ENCODE measurements at places on chromosomes 3 and 15.

DNA sequence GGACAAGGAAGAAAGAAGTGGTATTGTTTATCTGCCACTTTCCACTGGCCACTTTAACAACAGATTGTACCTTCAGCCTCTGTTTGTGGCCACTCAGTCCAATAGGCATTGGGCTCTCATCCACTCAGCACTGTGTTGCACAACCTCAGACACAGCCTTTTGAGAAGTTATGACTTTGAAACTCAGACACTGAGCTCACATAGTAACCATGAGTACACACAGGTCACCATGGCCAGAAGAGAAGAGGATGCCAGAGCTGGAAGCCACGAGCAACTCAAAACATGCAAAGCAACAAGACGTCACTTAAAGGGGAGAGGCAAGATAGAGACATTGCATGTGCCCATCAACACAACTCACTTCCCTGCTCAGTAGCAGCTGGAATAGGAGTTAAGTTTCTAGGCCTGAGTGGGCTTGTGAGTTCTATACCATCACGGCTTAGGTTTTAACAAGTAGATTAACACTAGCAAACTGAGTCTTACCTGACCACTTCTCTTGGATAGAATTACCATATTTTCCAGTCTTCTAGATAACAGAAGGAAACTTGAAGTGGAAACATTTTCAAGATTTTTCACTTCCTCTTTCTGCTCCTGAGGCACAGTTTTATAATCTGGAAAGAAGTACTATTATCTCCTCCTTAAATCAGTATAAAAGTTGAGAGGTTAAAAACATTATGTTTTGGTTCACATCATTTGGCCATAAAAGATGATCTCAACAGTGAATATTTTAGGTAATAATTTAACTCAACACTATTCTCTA lies 103.5 kb downstream of the IMPG2 start:
- DNase-seq, result no peak

DNA sequence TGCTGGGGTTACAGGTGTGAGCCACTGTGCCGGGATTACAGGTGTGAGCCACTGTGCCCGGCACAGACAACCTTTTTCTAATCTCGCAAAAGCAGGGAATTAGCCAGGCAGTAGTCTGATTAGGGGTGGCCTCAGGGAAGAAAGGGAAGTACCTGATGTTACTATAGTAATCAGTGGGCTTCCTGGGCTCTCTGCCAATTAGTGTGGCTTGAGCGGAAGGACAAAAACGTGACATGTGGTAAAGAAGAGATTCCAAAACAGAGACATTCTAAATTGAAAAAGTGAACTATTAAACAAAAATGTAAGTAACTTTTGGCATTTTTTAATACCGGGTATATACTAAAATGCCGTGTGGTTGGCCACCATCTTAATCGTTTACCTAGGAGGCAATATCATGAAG lies 48.1 kb downstream of the CFAP20DC start:
- no peak for DNase-seq

DNA sequence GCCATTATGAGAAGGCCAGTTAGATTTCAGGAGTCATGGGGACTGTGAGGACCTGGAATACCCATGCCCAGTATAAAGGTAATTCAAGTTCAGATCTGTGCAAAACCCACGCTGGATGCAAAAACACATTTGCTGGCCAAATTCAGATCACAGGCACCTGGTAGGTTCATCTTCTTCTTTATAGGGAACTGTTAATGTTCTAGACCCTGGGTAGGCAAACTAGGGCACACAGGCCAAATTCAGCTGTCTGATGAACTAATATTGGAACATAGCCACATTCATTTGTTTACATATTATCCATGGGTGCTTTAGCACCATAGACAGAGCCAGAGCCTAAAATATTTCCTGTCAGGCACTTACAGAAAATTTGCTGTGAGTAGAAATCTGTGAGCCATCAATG lies 241.4 kb downstream of the PTPRG start:
- DNase-seq, result no peak

GRCh38 chr3:102810937-102811336 lies 376.1 kb downstream of the ZPLD1 start:
- DNase-seq, result no peak

DNA sequence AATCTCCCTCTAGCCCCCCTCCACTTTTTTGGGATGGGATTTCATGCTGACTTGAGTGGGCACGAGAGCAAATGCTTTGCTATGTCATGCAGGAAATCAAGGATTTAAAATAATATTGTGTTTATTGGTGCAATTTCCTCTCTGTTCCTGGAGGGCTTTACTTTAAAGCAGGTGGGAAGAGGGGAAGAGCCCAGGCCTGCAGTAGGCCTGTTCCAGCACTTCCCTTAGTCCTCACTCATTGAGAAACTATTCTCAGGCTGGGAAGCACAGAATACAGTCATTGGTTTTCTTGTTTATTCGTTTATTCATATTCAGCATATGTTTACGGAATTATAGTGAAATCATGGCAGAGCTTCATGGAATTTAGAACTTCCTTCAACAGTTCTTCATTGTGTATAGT lies 41.7 kb upstream of the SPSB4 start:
- no peak for DNase-seq

DNA sequence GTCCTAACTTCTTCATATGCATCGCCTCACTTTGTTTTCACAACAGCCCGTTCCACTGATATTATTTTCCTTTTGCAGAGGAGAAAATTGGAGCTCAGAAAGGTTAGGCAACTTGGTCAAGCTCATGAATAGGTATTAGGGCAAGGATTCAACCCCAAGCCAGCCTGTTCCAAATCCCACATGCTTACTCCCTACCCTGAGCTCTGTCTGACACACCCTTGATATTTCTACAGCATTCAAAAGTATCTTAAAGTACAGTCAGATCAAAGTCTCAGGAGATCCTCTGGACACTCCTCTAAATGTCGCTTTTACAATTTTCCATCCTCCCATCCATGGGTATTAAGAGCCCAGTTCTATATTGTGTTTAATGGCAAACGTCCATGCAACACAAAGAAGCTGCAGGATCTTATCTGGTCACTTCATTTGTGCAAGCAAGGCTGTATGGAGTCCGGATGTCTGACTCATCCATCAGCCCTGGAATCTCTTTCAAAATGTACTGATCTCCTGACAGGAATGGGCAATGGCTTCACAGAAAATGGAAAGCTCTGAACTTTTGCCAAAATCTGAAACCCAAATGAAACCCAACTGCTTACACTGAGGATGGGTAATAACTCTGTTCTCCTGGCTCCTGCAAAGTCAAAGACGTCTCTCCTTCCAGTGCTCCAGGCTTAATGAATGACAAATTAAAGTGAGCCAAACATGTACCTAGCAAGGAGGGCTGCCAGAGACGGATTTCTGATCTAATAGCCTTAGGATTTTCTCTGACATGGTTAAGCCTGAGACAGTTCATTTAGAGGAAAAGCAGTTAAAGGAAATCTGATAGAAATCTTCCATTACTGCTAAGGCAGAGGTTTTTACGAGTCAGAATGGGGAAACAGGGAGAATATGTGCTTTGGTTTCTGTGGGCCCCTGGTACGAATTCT lies 230.9 kb upstream of the RORA start:
- DNase-seq, result no peak

All from stimulated activated CD8-positive, alpha-beta memory T cell treated with anti-CD3 and anti-CD28 coated beads, Interleukin-12 subunit alpha, Interleukin-12 subunit beta, amount 100 ng/mL, for 4 hours (primary cell).